ENCODE measurements at places on chromosomes 5 and 9.

DNA sequence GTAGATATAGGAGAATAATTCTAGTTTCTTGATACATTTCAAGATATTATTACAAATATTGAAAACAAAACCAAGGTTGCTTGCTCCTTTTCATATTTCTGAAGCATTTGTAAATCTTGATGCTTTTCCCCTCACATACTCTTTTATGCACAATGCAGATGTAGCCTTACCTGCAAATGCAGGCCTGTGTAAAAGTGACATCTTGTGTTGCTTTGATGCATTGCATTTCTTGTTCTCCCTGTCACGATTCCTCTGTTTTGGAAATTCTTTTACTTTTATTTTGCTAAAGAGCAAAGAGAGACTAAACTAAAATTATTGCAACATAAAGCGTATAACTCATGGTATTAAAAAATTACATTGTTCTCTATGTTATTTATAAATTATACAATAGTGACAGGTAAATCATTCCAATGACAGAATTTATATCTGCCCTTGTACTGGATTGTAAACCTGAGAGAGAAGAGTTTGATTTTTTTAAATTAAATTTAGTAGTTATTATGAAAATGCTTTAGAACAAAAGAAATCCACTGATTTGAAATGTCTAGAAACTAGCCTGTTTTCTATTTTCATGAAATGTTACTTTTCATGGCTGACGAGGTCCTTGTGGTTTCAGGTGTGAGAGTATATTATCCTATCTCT is 970.0 kb downstream of the MAT2B start:
- peak; percentile 26 for DNase-seq

DNA sequence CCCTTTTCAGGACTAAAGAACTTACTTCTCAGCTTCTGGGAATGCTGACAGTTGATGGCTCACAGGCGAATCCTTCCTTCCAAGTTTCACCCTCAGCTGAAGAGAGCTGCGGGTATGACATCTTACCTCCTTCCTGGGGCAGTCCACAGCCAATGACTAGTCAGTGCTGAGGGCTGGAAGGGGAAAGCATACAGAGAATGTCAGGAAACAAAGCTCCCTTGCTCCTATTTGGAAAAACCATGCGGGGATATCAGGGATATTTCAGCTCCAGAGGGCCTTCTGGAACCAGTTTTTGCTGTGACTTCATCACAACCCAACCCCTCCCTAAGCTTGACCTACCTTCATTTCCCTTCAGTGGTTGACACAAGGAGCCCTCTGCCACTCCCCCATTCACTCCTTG is 15.7 kb downstream of the FTMT start:
- no peak for DNase-seq

- no peak for DNase-seq
These were observed 785.4 kb downstream of the NR2F1-AS1 start for GRCh38 chr5:92795633-92796032.

GRCh38 chr5:115335301-115335700 is 38.8 kb upstream of the CCDC112 start:
- DNase-seq: no peak

GRCh38 chr5:148072207-148072606 is 8.4 kb downstream of the SPINK5 start:
- no peak for DNase-seq

DNA sequence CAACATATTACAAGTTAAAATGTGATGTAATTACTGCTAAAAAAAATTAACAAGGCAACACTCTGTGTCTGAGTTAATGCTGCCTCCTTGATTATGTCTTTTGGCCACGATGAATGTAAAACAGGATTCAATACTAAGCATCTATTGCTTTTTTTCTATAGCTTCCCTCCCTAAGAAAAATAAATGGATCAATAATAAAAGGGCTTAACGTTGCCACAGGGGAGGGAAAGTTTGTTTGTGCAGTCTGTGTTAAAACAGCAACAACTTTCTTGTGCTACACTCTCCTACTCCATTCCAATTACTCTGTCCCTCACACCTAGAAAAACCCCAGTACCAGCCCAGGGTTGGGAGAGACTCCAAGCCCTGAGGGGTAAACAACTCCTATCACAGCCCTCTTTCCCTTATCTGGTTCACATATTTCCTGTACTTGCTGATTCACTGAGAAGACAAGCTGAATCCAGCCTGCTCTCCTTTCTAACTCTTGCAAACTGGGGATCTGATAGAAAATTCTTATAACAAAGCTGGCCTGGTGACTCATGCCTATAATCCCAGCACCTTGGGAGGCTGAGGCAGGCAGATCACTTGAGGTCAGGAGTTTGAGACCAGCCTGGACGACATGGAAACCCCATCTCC is 44.8 kb downstream of the PTPN3 start:
- DNase-seq: no peak

DNA sequence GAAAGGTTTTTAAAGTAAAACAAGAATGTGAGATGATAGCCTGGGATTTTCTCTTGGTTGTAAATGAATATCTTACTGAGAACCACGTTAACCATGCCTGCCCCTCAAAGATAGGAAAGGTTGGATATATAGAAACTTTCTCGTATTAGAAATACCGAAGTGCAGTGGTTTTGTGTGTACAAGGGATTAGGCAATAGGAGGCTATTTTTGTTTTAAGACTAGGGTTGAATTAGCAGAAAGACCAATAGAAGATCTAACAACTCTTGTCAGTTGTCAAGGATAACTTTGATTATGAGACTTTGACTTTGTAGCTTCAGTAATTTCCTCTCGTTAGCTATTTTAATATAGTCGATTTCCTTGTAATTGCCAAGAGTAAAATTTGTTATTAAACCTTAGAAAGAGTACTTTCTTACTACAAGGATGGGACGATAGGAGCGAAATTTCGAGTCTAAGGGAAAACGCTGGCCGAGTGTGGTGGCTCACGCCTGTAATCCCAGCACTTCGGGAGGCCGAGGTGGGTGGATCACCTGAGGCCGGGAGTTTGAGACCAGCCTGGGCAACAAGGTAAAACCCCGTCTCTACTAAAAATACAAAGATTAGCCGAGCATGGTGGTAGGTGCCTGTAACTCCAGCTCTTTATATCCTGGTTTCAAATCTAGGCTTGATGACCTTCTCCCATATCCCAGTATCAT is 838 bp downstream of the POLK start:
- DNase-seq: no peak

- no peak for DNase-seq
These were observed 91.0 kb downstream of the OLFM1 start for GRCh38 chr9:135178498-135178897.

- no peak for DNase-seq
These were observed 51.5 kb upstream of the MELK start for GRCh38 chr9:36521148-36521547.

DNA sequence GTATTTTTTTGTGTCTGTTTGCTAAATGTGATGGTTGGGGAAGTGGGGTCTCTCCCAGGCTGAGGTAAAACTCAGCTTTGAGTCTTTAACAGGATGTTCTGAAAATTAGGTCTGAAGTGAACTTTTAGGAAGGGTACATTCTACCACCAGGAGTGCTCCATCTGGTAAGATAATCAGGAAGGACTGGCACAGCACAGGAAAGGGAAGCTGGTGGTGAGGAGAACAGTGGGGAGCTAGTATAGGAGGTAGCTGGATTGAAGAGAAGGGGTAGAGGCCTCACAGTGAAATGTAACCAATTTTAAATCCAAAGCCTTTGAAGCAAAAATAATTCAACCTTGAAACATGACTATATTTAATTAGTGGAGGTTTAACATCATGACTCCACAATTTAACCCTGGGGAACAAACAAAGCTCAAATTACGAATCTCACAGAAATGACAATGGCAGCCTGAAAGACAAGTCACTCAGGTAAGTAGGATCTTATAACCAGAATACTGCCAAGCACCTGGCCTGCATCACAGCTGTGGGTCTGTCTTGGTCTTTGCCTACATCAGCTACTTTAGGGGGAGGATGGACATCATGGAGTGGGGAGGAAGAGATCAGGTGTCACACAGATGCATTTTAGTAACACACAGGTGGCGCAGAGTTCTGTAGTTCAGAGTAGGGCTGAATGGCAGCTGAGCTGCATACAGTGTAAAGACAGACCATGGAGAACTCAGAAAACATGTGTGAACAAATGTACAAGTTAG is 445.3 kb downstream of the DMRT2 start:
- DNase-seq: no peak

- no peak for DNase-seq
These were observed 209.3 kb downstream of the DEPDC1B start for GRCh38 chr5:60490597-60491166.

DNA sequence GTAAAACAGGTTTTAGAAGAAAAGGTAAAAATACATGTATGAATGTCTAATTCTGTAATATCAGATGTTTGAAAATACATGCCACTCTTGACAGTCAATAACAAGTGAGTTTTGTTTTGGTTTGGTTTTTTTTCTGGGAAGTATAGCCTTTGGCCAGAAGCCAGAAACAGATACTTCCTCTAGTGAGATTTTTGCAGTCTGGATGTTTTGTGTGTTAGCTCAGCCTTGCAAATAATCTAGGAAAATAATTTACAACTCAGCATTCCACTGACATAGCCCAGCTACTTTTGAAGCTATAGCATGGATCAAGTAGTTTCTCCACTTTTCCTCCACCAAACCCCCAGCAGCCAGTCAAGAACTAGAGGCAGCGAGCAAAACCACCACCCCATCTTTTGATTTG is 56.7 kb downstream of the SLC1A1 start:
- no peak for DNase-seq

DNA sequence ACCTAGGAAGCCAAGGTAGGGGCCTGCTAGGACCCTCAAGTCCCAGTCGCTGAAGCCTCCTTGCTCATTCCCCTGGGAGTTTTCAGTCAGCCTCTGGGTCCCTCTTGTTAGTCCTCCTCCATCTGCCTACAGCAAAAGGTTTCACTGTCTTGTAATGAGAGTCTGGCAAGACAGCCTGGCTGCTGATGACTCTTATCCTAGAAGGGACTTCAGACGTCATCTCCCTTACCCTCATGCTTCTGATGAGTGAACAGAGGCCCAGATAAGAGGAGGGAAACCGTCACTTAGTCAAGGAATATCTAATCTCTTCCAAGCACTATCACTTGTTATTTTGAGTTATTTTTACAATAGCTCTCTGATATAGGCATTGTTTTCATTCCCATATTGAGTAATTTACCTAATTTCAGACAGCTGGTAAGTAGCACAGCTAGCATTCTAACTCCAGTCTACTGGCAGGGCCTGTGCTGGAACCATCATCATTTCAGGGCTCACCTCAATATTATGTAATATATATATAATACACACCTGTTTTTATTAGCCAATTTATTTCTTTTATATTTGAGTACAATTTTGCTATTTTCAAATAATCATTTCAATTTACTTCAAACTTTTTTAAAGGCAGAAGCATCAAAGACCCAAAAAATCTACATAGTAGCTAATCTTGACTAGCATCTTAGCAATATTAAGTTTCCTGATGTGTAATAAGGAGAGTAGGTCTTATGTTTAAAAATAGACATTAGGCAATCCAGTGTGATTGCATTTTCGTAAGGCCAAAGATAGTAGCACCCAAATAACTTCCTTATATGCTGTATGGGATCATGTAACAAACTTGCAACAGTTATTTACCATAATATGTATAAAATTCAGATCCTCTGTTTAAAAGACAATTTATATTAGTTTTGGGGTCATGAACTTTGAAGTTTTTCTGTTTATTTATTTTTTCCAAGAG is 7.9 kb downstream of the CMYA5 start:
- DNase-seq: no peak

DNA sequence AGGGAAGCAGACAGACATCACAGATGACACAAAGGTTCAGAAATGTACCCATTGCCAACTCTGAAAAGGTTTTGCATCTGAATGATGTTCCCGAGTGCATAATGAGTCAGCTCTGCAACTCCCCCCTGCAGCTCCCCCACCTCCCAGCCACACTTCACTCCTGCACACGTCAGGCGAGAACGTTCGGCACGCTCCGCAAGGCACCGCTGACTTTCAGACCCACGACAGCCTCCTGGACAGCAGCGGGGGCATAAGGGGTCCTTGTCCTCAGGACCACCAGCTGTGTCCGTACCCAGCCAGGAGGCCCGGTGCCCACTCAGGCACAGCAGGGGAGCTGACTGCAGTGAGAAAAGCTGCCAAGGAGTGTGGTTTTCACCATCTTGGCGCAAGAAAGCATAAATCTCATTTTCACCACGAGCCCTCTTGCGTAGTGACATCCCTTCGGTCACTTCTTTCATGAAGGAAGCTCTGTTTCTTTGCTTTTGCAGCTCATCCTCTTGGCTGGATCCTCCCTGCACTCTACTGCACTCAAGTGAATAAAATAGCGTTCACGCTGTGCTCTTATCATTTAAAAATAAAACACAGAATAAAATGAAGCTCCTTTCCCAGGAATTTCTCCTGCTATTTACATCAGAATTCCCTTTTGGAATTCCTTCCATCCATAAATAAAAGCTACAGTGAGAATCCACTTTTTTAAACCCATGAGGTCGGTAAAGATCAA is 9.9 kb downstream of the GFPT2 start:
- DNase-seq: no peak

GRCh38 chr5:157336423-157336744 is 70.5 kb downstream of the CYFIP2 start:
- no peak for DNase-seq

GRCh38 chr9:70609542-70610286 is 195.3 kb upstream of the KLF9 start:
- DNase-seq: peak; percentile 94

GRCh38 chr9:133725886-133726285 is 12.3 kb downstream of the SARDH start:
- no peak for DNase-seq

DNA sequence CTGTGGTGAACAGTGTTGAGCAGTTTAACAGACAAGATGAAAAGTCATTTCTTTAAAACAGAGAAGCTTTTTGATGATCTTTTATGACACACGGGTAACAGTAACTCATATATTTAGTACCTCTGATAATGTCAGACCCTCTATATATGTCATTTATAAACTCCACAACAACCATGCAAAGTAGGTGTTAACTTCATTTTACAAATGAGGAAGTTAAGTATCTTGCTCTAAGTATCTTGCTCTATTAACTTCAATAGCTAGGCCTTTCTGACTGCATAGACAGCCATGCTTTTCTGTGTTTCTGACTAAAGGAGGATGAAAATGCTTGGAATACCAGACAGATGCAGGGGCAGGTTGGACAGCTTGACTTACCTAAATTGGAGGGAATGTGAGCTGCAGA is 1.8 kb downstream of the NUDT2 start:
- no peak for DNase-seq

GRCh38 chr5:169417676-169418075 is 116.7 kb upstream of the SLIT3 start:
- DNase-seq: no peak

- peak; percentile 12 for DNase-seq
These were observed 91.1 kb upstream of the ARRDC3 start for GRCh38 chr5:91474201-91474600.

- peak; percentile 28 for DNase-seq
These were observed at the start of gene MYO10 for GRCh38 chr5:16936150-16936988. TSS of gene MYO10 (minus strand) at chr5:16936288. CDS start at chr5:16935808, 480 bp downstream.

DNA sequence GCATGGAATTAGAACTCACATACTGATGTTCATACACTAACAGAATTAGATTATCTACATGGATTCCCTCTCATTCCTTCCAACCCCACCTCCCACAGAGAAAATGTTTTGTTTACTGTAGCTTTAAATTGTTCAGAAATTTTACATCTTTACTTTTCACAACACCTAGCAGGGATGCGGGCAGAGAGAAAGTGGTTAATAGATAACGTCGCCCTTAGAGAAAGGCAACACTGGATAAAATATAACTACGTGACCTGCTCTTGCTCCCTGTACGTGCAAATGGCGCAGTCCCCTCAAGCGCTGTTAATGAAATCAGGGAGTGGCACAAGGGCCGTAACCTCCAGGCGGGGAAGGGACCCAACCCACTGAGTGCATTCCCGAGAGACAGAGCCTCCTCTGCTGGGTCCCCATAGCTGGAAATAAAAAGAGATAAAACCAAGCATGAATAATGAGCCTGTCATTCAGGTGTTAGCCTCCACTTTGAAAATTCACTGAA is 125.3 kb upstream of the DAPK1 start:
- DNase-seq: no peak
